ENCODE measurements at places on chromosomes 2 and 18.

- DNase-seq = no peak
Observed at GRCh38 chr18:72056171-72056570, 488.0 kb downstream of the CBLN2 start.

GRCh38 chr18:58960946-58961722 is 96.5 kb downstream of the ZNF532 start:
- no peak for DNase-seq

DNA sequence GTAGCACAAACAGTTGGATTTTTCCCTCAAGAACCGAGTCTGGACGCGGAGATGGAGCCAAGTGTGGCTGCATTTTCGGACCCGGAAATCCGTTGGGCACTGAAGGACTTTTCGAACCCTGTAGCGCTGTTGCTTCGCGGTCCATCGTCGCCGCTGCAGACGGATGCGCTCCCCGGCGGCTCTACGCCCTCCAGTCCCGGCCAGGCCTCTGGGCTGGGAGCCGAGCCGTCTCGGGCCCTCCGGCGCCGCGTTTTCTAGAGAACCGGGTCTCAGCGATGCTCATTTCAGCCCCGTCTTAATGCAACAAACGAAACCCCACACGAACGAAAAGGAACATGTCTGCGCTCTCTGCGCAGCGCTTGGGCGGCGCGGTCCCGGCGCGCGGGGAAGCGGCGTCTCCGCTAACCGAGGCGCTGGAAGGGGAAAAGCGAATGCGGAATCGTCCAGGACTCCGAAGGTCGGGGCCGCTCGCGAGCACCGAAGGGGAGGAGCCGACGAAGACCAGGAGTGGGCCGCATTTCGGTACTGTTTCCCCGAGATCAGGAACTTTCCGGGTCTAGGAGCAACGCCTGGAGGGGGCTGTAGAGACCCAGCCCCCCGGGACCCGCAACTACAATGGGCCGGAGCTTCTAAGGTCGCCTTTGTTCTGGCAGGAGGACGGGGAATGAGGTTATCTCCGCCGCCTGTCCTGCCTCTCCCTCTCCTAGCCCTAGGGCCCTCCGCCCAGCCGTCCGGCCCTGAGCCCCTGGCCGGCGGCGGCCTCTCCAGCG is 3.2 kb downstream of the EMX1 start:
- DNase-seq = no peak

DNA sequence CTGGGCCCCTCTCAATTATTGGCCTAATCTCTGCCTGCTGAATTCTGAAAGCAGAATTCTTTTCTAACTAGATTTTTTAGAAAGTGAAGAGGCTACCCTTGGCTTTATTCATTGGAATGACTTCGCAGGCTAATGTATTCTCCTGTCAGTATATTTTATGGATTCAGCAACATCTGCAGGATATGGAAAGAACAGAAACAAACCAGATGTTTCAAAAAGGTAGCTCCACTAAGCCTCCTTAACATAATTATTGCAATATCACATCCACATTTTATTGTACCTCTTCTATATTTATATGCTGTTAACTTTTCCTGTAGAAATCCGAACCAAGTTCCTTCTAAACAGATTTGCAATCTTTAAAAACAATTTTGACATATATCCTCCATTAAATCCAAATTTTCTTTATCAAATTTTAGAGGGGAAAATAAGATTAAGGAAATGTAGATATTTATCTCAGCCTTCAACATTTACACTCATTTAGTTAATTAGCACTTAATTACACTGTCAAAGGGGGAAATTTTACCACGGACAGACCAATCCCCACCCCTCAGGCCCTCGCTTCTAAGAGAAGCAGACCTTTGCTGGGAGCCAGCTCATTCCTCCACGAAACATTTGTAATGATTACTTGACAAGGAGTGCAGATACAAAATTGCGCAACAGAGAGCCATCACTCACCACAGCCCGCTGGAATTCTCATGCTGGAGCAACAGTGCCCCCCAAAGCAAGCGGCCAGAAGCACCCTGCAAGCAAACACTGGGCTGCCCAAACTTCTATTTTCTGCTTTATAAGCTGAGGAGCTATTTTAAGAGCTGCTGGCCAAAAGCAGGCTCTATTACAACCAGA is 253.4 kb downstream of the ETAA1 start:
- DNase-seq = peak; percentile 83

DNA sequence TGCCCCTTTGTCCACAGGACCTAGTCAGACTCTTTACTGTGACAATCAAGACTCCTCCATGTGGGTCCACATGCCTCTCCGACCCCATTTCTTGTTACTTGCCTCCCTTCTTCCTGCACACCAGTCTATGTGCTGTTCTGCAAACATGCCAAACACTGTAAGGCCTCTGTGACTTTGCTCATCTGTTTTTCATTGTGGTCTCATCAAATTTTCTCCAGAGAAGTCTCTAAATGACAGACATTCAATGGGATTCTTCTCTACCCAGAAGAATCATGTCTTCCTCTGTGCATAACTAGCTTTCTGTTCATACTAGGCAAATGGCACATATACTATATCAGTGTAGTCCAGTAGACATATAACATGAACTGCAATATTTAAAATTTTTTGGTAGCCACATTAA is 43.0 kb upstream of the KCNE4 start:
- no peak for DNase-seq

DNA sequence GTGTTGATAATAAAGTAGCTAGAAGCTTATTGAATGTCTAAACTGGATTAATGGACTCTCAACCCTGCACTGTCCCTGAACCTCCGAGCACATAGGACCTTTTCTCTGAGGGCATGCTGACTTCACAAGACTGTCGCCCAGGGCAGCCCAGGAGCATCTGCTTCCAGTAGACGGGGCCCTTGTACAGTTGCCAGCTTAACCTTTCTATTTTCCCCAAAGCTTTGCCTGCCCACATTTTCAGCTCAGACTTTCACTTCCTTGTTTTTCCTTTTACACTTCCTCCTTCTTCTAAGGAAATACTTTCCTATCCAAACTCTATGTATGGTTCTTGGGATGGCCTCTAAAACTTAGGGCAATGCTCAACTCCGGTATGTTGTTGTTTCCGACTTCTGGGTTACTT is 1.3 kb downstream of the VWA3B start:
- DNase-seq = no peak

DNA sequence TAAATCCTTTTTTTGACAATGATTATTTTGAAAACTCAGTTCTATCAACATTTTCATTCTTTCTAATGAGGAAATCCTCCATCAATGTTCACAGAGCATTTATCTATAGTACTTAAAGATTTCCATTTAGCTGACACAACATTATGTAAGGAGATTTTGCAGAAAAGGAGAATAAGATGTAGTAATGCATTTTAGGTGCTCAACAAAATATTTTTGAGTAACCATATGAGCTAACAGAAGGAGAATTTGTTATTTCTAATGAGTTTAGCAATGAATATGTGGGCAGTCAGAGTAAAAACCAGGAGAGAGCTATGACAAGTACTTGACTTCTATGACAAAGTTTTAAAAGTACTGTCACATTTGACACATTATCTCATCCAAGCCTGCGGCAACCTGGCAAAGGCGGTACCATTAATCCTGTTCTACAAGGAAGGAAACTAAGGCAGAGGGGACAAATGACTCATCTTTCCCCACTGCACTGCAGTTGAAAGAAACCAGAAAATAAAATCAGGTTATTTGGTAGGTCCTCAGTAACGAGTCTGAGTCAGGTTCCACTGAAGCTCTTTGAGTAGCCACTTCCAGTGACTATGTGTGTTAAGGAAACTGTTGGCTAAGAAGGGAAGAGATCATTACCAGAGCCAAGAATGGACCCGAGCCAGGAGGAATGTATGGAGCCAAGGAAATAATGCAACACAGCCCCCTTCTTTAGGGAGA is 134.1 kb upstream of the ITGB6 start:
- no peak for DNase-seq

DNA sequence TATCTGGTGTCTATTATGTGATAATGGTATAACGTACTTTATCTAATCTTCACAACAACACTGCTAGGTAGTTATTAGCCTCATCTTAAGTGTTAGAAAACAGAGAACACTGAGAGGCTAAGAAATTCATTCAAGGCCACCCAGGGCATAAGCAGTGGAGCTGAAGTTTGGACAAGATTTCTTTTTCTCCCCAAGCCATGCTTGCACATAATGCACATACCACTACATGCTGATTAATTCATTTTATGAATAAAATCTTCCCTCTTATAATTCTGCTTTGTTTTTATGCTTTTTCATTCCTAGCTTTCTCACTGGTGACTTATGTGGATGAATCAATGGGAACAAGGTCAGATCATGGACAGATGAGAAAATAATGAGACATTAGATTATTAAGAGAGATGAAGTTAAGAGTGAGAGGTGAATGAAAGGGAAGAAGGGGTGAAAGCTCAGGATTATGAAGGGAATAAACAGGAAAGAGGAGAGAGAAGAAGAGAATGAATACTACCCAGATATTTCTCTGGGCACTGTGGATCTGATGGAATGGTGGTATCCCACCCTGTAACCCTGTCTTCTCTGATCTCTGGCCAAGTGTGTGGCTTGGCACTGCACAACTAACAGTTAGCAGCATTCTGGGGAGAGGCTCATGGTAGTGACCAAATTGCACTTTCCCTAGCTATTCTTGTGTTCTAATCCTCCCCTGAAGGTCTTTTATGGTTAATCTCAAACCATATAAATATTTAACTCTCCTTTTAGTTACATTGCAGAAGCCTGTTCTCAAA is 17.7 kb upstream of the GALNT3 start:
- DNase-seq = no peak

GRCh38 chr2:240586919-240587800 is 626 bp downstream of the CAPN10 start:
- DNase-seq = peak; percentile 46

- no peak for DNase-seq
Observed at GRCh38 chr18:55272510-55273243, 313.4 kb upstream of the CCDC68 start.

DNA sequence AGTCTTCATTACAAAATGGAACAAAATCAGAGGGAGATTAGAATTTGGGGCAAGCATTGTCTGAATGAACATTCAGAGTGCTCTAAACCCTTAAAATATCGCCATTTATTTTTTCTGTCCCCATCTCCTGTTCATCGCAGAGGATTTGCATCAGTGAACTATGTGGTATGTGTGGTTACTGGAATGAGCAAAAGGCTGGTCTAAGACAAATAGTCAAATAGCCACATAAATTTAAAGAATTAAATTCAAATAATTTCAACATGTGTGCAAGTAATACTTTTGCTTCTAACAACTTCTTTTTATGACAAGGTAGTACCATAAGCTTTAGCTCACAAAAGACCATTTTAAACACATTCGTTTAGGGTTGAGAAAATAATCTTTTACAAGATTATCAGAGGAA is 82.6 kb upstream of the ST8SIA3 start:
- DNase-seq = no peak

DNA sequence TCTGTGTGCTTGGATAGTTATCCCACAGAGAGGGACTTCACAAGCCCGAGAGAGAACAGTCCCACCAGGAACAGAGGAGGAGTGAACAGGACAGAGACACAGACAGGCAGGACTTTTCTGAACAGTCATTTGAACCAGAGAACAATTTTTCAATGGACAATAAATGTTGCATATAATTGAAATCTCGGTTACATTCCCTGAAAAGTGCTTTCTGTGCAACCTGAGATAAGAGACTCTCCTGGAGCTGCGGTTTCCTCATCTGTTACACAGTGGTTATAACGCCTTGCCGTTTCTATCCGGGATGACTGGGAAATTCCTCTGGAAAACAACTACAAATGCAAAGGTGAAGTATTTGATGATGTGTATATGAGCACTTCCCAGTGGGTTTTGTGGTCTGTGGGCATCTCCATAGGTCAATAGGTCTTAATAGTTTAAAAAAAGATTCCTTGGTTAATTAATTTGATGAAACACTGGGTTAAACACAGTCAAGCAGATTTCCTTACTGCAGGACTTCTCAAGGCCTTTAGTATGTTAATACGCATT is 87.2 kb upstream of the HPCAL1 start:
- peak; percentile 55 for DNase-seq

GRCh38 chr18:46660957-46661749 is 4.1 kb upstream of the LOXHD1 start:
- no peak for DNase-seq

GRCh38 chr2:111202266-111203040 is 81.7 kb downstream of the BCL2L11 start:
- no peak for DNase-seq

GRCh38 chr18:44793194-44793593 is 112.5 kb downstream of the SETBP1 start:
- DNase-seq = no peak

- no peak for DNase-seq
Observed at GRCh38 chr2:230347659-230348305, 20.8 kb downstream of the SP140L start.

GRCh38 chr2:128593879-128594650 is 275.4 kb upstream of the HS6ST1 start:
- DNase-seq = no peak

DNA sequence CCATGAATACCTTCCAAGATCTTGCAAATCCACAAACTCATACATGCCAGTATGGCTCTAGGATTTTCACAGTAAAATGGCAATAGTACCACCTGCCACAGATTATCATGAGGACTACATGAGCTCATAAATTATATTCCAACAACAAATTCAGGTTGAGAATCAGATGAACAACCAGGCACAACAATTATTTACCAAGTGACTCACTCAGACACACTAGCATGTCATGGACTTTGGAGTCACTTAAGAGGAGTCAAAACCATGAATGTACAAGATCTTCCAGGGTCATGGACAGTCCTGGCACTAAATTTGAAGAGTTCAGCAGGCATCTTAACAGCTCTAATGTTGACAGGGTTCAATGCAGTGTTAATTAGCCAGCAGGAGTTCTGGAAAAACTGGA is 34.4 kb upstream of the BZW1 start:
- DNase-seq = no peak

GRCh38 chr2:204691911-204692510 is 146.7 kb downstream of the PARD3B start:
- peak; percentile 77 for DNase-seq

DNA sequence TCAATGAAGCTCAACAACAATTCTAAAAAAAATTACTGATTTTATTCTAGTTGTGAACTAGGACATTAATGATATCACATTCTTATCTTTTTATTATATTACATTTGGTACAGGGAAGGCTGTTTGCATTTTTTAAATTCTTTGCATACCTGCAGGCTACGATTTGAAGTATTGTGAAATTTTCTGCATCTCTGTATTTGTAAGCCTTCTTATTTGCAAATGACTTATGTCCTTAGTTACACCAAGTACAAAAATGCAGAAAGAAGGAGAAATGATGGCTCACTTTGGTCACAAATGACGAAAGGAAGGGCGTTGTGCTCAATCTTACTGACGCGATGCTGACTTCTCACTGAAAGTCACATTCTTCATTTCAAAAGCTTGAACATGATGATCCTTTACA is 227.5 kb upstream of the SOX11 start:
- no peak for DNase-seq

- no peak for DNase-seq
Observed at GRCh38 chr2:26193578-26194231, 20.8 kb downstream of the GAREM2 start.
